ENCODE measurements at places on chromosomes 4 and X.

DNA sequence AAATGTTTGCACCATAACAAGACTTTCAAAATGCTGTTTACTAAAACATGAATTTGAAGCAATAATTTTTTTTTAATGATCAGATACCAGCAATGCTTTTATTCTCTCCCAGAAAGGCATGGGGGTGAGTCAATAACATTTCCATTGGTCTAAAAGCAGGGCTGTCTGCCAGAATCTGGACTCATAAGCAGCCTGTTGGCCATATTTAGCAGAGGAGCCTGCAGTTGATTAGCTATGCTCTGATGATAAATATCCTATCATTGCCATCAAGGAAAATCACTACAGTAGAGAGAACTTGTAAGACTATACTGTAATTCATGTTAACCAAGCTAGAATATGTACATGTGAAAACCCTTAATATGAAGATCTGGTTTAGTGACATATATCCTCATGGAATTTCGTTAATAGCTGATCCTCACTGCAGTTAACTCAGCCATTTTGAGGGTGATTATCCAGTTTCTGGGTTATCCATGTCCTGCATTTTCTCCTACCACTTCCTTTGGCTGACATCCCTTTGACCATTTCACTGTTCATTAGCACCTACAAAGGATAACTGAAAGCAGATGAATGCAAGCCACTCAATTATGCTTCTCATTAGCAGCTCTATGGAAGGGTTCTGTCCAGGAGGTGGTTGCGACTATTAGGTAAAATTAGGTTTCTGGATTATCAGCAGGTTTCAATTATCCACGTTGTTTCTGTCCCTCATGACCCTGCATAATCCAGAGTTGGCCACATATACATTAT is 72.9 kb upstream of the DIAPH2 start:
- DNase-seq: no peak

DNA sequence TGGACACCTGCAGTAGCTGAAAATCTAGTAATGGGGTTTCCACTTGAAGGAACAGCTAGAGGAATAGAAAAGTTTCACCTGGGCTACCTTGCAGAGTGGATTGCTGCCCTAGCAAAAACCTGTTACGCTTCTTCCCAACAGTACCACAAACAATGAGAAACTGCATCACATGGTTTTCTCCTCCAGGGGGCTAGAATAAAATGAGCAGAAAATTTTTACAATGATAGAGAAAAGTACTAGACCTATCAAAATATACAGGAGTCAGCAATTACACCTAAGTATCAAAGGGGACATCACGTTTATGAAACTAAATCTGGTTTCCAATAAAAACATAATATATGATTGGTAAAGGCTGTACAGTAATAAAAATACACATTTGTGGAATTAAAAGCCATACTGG is 423.1 kb upstream of the PITX2 start:
- no peak for DNase-seq

- no peak for DNase-seq
Observed at GRCh38 chr4:64146030-64146429, 263.2 kb downstream of the TECRL start.

GRCh38 chr4:123588631-123589241 is 192.1 kb downstream of the SPRY1 start:
- DNase-seq: no peak

- DNase-seq: peak; percentile 7
Observed at GRCh38 chr4:184028561-184029374, 123.7 kb downstream of the STOX2 start.

GRCh38 chr4:169342906-169343564 is 72.3 kb upstream of the SH3RF1 start:
- DNase-seq: no peak

DNA sequence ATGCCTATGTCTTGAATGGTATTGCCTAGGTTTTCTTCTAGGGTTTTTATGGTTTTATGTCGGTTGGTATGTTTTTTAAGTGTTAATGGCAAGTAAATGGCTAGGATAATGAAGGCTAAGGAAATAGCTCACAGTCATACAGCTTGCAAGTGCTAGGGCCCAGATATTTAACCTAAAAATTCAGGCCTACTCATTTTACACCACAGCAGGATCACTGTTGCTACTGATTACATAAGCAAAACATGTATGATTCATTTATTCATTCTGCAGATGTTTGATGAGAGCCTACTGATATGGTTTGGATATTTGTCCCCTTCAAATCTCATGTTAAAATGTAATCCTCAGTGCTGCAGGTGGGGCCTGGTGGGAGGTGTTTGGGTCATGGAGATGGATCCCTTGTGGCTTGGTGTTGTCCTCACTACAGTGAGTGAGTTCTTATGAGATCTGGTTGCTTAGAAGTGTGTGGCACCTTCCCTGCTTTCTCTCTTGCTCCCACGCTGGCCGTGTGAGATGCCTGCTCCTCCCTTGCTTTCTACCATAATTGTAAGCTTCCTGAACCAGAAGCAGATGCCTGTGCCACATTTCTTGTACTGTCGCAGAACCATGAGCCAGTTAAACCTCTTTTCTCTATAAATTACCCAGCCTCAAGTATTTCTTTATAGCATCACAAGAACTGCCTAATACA is 175.5 kb downstream of the MAPK10 start:
- no peak for DNase-seq

DNA sequence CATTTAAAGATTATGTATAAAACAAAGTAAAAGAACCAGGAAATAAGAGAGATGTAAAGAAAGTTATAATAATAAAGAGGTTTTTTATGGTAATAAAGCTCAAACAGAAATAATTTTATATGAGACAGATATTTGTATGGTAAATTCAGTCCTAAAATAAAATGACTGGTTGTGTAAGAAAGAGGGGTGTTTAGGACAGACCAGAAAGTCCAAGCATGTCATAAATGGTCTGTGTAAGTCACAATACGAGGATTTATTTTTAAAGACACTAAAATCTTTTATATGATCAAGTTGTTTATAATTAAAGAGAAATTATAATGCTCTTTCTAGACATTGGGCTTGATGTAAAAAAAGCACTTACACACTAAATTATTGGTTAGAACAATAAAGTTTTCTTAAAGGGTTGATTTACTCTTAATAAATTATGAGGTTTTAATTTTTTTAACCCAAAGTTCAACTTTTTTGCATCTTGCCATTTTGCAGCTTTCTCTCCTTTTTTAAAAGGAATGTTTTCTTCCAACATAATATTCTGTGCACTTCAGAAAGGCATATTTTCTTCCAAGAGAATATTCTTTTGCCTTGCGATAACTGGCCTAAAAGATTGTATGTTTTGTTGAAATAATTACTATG is 61.9 kb upstream of the TCEAL2 start:
- DNase-seq: no peak

DNA sequence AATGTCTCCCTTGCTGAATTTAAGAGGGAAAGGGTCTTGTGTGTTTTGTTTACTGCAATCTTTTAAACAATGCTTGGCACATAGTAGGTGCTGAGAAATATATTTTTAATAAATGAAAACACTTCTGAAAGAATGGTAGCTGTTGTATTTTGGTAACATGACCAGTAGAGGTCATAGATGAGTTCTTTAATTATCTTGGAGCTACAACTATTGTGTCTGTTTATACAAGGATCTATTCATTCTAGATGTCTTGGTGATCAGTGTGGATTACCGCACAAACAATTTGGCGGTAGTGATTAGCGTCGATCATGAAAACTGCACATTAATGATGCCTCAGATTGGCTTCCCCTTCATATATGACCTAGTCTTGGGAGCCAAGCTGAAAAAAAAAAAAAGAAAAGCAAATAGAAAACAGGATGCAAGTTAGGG is 21.4 kb upstream of the SCRG1 start:
- no peak for DNase-seq

DNA sequence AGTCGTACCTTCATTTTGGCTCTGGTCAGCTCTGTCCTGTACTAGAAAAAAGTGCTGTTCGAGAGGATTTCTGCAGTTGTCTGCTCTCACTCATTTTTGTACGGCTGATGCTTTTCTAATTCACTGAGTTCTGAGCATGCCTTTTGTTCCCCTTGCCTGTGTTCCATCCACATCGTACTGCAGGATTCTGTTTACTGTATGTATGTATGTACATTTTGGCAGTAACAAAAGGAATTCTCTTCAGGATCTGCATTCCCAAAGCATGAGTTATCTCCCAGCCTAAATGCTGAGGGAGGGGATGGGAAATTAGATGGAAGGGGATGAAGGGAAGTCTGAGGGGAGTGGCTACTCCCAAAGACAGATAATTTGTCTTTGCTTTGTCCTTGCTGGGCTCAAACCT is 87.6 kb downstream of the GBA3 start:
- no peak for DNase-seq

- no peak for DNase-seq
Observed at GRCh38 chr4:123939621-123940020, 543.0 kb downstream of the SPRY1 start.

GRCh38 chr4:152115794-152116193 is 355.0 kb upstream of the GATB start:
- DNase-seq: peak; percentile 45

DNA sequence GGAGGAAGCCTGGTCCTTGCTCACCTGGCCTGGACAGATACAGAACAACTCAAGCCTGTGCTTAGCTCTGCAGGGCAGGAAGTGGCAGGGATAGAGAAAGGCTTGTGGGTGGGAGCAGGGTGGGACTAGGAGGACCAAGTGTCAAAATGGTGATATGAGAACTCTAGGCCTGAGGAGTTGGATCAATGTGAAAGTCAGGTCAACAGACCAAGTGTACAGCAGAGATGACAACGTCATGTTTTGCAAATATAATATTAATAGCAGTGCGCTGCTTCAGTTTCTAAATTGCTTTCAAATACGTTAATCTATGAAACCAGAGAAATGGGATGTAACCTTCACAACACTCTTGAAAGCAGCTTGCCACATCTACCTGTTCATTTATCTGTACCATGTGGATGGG is 114.2 kb upstream of the MAP3K15 start:
- no peak for DNase-seq

- DNase-seq: no peak
Observed at GRCh38 chrX:116462822-116463221, at the start of gene CT83. TSS of gene CT83 (minus strand) at chrX:116462976. CDS start at chrX:116462856, 120 bp downstream.

DNA sequence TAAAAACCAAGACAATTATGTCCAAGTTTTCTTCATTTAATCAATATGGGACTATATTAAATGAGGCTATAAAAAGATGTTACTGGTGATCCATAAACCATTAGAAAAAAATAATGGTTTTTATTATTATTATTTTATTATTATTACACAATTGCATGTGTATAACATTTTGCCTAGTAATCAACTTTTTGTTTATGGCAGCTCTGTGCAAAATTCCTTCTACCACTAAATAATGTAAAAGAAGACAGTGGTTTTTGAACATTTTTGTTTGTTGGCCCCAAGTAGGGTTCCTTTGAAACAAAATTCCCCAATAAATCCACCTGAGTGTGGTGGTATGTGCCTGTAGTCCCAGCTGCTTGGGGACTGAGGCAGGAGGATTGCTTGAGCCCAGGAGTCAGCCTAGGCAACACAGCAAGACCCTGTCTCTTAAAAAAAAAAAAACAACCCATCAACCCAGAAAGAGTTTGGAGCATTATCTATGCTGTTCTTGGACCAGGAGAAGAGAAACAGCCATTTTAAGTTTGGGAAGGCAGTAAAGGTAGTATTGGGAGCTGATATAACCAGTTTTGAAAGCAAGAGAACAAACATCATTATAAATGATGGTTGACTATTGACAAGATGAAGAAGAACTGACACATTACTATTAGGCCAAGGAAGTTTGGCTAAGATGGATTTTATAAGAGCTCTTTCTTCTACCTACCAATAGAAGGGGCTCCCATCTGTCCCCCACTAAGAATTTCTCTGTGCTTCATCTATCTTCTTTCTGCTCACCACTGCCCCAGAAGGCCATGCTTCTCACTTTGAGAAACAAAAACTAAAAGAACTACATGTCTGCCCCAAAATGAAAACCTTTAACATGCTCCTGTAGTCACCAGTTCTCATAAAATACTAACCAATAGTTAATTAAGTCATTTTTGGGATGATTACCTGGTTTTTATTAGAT is 2.2 kb downstream of the TMEM156 start:
- peak; percentile 43 for DNase-seq

GRCh38 chr4:83865417-83866150 is 329.7 kb downstream of the GPAT3 start:
- DNase-seq: no peak

GRCh38 chr4:27278615-27279375 is 418.2 kb downstream of the STIM2 start:
- DNase-seq: no peak
